A549 treated with AZD2906 at 1 μM for 4 hours (cell line): ENCODE measurements at places on chromosomes 11 and 22. TPM values are rescaled to one million over a fixed set of nuclear protein-coding genes. Genes with fewer than 3 reads are reported as not detected.

The OR5B2 gene
- not detected in 5 replicates for total RNA-seq

The SAA1 gene
- total RNA-seq: 2.5 to 4.1 TPM (median 3.3 TPM) in 5 replicates

The KRTAP5-1 gene
- total RNA-seq: not detected in 5 replicates

The OR4D5 gene
- total RNA-seq: not detected in 5 replicates

The KRTAP5-7 gene
- total RNA-seq: not detected in 5 replicates

The JAML gene
- not detected in 5 replicates for total RNA-seq

The RCOR2 gene
- 0.62 to 1.2 TPM (median 0.80 TPM) in 5 replicates for total RNA-seq

The SYCE3 gene
- 0.22 to 0.37 TPM (median 0.29 TPM) in 3 of 5 replicates, not detected in the others for total RNA-seq

The BAIAP2L2 gene
- 5.1 to 8.5 TPM (median 8.0 TPM) in 5 replicates for total RNA-seq

The MS4A6E gene
- not detected in 5 replicates for total RNA-seq

The SCGB1D2 gene
- total RNA-seq: not detected in 5 replicates

The ZNF280A gene
- 2.9 to 3.9 TPM (median 3.0 TPM) in 5 replicates for total RNA-seq

The DEFB108B gene
- not detected in 5 replicates for total RNA-seq

The LRP5 gene
- 39.6 to 55.0 TPM (median 49.8 TPM) in 5 replicates for total RNA-seq

The GGTLC3 gene
- not detected in 5 replicates for total RNA-seq

The C11orf91 gene
- 0.49 to 1.2 TPM (median 1.1 TPM) in 5 replicates for total RNA-seq
